Ascending aorta (tissue), 2 donors: ENCODE measurements at places on chromosomes 5 and 9. TPM values are rescaled to one million over a fixed set of nuclear protein-coding genes. Genes with fewer than 3 reads are reported as not detected.
A peak's percentile ranks its signal among the peaks of the same experiment; 100 is the strongest.

GRCh38 chr5:170848033-170848432 is 13.8 kb upstream of the RANBP17 start:
- DNase-seq = no peak

The KIAA1191 gene
- total RNA-seq = 56.2 TPM

The SH3GLB2 gene
- 138 TPM for total RNA-seq

The SNCB gene
- not detected for total RNA-seq

The SELENOP gene
- 119 TPM for total RNA-seq

GRCh38 chr9:105676351-105676923 is 14.2 kb downstream of the TAL2 start:
- DNase-seq = no peak

GRCh38 chr9:136614372-136614922 is 48.3 kb upstream of the EGFL7 start:
- DNase-seq = no peak

- no peak for DNase-seq
Measured at GRCh38 chr5:88799938-88800535, 82.9 kb downstream of the MEF2C start.

DNA sequence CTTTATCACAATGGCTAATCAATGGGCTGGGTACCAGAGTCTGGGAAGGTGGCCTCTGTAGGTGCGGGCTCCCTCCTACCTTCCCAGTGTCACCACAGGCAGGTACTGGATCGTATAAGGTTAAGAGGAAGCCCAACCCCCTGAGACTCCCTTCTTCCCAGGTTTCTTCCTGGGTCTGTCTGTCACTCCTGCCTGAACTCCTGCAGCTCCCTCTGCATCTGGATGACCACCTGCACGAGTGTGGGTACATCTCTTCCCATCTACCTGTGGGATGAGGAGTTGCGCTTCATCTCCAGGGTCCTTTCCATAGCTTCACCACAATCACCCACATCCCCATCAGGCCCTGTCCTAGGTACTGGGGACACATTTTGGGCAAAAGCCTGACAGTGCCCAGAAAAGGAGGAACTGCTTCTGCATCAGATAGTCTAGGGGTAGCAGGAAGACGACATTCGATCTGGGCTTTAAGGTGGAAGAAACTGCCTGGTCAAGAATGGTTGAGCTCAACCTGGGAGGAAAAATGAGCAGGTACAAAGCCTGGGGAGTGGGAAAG is 112.2 kb upstream of the ALDH1B1 start:
- DNase-seq = no peak

GRCh38 chr5:43208658-43209057 is 16.6 kb downstream of the NIM1K start:
- DNase-seq = no peak

The KIAA0825 gene
- 2.4 TPM for total RNA-seq

GRCh38 chr5:36623832-36624231 is 17.4 kb downstream of the SLC1A3 start:
- DNase-seq = no peak

The PCDHGA5 gene
- total RNA-seq = 4.5 TPM

DNA sequence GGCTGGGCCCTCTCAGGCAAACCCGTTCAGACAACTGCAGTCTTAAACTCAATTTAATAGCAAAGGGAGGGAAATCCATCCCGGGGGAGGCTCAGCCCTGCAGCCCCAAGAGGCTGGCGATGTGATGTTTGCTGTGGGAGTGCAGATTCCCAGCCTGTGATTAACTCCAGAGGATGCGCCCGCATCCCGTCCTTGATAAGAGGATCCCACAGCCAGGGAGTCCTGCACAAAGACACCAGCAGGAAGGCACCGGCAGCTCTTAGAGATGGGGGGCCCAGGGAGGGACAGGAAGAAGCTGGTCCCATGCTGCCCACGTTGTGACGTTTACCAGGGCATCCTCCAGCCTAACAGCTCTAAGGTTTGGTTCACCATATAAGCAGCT is 64.7 kb downstream of the MRPL36 start:
- DNase-seq = no peak

The SH3TC2 gene
- 0.21 TPM for total RNA-seq

- DNase-seq = no peak
Measured at GRCh38 chr9:123331346-123332060, 24.5 kb upstream of the CRB2 start.

DNA sequence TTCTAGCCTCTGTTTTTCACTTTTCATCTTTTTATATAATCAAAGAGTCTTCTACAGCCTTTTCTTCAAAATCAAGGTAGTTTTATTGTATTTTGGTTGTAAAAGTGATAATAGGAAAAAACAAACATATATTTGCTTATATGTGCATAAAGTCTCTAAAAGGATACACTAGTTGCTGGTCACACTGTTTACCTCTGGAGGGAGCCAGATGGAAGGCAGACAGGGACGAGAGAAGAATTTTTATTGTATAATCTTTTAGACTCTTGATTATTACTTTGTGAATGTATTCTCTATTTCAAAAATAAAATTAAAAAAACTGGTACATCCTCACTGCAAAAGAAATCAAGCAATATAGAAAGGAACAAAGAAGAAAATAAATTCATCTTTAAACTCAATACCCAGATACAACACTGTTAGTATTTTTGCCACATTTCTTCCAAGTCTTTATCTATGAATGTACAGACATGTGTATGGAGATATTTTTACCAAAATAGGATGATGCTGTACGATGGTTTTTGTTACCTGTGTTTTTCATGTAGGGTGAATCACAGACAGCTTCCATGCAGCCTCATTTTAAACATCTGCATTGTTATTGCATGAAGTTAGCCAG is 6.1 kb upstream of the RNF183 start:
- DNase-seq = no peak

- no peak for DNase-seq
Measured at GRCh38 chr5:60494635-60495034, 205.3 kb downstream of the DEPDC1B start.

DNA sequence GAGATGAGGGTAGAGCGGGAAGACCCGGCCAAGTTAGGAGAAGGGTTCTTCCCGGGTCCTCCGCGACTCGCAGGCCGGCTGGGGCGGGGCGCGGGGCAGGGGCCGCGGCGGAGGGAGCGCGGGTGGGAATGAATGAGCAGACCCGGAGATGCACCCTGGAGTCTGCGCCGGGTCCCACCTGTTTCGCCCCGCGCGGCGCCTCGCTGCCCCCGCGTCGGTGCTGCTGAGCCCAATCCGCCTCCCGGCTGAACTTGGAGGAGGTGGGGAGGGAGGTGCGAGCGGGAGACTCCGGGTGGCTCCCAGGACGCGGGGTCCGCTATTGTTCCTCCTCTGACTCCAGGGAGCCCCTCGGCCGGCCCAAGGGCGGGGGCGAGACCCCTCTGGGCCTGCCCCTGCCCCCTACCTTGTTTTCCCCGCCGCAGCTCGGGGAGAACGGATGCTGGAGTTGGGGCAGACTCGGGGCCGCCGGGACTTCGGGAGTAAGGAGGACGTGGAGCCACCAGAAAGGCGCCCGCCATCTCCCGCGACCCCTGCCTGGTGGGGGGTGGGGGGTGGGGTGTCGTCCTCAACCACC is 659 bp downstream of the RAI14 start:
- no peak for DNase-seq

The DNM1 gene
- total RNA-seq = 31.9 TPM

- no peak for DNase-seq
Measured at GRCh38 chr9:122186301-122186700, 26.6 kb downstream of the MORN5 start.

The FOXI1 gene
- total RNA-seq = not detected

DNA sequence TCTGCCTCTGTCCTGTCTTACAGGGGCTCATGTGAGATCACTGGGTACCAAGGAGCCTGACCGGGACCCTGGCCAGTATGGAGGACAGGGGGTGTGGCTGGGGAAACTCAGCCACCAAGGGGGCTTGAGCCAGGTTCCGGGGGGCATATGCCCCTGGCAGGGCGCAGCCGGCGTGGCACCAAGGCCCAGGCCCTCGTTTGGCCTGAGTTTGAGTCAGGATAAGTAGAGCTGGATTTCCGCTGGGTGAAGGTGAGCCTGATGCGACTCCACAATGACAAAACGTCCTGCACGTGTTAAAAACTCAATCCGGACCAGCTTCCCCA is 616 bp upstream of the TSPAN17 start:
- no peak for DNase-seq

The GAS1 gene
- total RNA-seq = 605 TPM

DNA sequence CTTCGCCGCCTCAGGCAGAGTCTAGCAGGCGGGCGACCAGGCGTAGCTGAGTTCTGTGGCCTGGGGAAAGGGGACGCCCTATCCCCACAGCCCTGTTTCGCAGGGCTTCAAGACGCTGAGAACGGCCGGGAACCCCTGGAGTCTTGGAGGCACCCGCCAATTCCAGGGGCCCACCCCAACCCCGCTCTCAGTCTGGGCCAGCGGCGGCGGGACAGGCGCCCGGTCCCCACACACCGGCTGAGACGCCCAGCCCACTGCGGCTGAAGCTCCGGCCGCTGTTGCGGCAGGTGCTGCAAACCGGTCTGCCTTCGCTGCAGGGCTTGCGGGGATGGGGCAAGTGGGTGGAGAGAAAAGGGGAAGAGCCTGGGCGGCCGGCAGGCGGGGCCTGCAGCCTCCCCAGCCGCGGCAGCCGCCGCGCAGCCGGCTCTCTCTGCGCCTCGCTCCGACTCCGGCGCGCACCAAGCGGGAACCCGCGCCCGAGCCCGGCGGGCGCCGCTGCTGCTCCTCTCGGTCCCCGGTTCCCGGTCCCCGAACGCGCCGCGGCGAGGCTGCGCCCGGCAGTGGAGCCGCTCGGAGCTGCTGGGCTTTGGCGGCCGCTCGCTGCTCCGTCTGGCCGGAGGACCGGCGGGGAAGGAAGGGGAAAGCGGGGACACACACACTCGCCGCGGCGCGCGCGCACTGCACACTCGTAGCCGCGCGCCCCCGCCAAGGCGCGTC is at the start of gene PIP5K1B:
PIP5K1B (plus strand) TSS at position 427 of the 717 bp plus-strand sequence. CDS start 117,375 bp downstream, outside the sequence.
- DNase-seq = peak; percentile 72

DNA sequence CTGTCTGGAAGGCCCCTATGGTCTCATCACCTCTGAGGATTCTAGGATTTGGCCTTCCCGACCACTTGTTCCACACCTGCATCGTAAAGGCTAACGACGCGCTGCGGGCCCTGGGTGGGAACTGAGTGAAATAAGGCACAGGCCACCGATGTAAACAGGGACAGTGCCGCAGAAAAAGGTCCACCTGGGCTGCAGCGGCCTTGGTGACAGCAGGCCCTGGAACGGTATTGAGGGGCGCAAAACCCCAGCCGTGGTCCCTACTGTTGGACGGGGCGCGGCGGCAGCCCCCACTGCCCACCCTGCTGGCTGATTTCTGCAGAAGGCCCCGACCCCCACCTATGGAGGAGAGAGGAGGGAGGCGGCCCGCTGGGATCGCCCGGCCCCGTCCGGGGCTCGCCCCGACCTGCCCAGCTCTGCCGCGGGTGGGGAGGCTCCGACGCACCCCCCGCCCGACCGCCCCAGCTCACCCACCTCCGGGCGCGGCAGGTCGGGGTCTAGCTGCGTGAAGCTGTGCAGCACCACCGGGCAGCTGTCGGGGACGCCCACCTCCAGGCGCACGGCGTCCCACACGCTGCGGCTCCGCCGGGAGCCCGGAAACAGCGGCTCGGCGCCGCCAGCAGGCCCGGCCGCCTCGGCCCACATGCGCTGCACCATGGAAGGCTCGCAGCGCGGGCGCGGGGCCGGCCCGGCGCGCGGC is 391 bp downstream of the RALGDS start:
- DNase-seq = no peak

DNA sequence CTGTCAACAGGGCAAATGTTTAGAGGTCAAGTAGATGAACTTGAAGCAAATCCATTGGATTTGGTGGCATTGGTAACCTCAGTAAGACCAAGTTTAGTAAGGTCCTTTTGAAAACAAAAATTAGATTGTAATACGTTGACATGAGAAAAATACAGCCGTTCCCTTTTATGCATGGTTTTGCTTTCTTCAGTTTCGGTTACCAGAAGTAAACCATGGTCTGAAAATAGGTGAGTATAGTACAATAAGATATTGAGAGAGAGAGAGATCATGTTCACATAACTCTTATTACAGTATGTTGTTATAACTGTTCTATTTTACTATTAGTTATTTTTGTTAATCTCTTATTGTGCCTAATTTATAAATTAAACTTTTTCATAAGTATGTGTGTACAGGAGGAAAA is 156.6 kb upstream of the SLC12A2 start:
- no peak for DNase-seq

DNA sequence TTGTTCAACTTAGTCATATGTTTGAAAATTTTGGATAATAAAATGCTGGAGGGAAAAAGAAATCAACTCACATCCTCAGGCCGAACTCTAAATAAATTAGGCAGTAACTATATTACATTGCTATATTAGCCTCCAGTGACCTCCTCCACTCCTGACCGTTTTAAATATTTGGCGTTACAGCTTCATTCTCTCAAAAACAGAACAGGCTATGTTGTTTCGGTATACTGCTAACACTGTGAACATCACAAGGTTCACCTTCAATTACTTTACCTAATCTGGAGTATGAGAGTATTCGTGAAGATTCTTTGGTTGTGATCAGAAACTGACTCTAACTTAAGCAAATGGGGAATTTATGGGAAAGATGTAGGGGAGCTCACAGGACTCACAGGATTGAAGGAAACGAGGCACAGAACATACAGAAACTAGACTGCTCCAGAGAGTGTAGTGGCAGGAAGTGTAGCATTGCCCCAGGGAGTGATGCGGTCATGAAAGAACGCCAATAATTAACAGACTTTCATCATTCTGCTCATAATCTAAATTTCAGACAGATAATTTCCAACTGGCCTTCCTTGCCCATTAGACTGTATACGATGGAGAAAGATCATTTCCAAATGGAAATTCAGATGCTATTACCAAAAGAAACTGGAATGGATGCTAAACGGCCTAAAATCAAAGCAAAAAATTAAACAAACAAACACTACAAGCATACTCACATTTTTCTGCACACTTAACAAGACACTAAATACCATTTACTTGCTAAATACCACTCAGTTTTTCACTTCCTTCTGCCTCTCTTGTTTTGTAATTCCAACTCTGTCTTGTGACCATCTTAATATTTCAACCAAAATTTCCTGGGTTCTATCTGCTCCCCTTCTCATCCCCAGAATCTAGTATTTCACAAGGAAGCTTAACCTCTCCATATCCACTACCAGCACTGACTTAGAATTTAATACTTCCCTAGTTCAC is 110.1 kb upstream of the LPAR1 start:
- DNase-seq = no peak

The CCDC183 gene
- not detected for total RNA-seq
